ENCODE measurements at places on chromosomes 1 and 21.

DNA sequence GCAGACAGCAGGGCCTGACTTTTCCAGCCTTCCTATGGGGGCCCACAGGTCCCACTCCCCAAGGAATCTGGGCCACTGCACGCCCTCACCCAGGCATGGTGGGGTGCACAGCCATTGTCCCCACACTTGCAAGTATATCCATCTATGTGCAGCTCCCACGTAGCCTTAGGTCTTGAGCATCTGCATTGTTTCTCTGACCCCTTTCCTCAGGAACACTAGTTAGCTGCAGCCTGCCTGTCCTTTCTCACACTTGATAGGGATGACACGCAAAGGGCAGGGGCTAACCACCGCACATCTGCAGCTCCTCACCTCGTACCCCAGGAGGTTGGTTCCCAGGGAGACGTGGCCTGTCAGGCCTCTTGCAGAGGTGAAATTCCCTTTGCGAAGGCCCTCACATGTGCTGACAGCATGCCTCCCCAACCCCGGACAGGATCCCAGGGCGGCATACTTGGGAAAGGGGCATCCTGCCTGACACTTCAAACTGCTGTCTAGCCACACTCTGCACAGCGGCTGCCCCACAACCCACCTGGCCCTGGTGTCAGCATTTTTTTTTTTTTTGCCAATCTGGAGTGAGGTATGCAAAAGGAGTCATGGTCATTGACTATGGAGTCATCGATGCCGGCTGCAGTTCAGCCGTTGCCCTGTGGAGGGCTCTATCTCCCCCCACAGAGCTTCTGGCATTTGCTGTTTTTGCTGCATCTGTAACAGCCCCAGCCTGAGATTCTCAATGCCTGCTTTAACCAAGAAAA is 5.0 kb downstream of the JMJD4 start:
- peak; percentile 41 for DNase-seq

DNA sequence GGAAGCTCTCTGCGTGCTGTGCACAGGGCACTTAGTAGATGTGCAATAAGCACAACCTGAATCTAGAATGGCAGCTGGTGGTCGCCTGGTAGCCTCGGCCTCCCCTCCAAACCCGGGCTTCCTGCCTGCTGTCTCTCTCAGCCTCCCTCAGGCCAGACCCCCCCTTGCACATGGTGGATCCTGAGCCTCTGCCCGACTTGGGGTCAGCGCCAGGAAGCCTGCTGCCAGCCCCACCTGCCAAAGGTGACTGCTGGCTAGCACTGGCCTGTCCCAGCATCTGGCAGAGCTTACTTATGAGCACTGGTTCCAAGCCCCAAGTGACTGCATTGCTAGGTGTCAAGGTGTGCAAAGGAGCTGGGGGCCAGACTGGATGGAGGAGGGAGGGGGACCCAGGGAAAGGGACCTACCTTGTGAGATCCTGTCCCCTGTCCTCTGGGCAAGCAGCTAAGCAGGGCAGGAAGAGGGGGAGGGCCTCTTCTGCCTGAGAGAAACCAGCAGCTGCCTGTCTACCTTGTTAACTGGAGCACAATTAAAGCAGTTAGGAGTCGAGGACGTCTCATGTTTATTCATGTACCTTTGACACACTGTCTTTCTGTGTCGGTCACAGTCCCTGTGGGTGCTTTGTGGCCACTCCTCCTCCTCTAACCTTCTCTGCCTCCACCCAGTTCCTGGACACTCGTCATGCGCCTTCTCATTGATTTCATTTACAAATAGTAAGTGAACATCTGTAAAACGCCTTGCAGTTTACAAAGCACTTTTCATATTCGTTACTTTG is 100.9 kb downstream of the DDX20 start:
- DNase-seq: no peak

DNA sequence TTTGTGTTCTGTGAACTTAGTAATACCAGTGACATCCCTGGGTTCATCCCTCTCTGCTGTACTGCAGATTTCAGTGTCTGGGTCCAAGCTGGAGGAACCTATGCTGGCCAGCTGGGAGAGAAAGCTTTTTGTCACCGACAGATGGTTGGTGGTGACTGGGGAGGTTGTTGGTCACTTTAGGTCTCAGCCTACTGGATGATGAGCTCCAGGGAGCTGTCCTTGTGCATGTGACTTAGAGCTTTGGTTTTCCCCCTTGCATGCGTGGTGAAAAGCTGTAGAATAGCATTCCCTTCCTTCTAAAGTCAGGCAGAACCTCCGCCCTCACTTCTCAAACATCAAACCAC is 22.9 kb upstream of the IKBKE start:
- DNase-seq: no peak

GRCh38 chr1:98277118-98277517 is 356.3 kb upstream of the DPYD start:
- DNase-seq: no peak

GRCh38 chr1:172448995-172449584 is 5.2 kb upstream of the PIGC start:
- DNase-seq: no peak

All from left lung (tissue), 14 donors.